NCI-H1930 (cell line): ENCODE measurements at places on chromosomes 7 and 10.

- no peak for DNase-seq
Observed at GRCh38 chr7:131188367-131189339, 139.0 kb upstream of the MKLN1 start.

GRCh38 chr10:68759223-68759863, 38.3 kb downstream of the CCAR1 start:
- DNase-seq = no peak

DNA sequence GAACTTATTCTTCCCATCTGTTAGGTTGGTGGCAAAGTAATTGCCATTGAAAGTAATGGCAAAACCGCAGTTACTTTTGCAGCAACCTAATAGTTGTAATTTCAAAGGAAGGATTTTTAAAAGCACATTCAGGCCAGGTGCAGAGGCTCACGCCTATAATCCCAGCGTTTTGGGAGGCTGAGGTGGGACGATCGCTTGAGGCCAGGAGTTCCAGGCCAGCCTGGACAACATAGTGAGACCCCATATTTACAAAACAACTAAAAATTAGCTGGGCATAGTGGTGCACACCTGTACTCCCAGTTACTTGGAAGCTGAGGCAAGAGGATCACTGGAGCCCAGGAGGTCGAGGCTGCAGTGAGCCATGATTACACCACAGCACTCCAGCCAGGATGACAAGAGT, 374.9 kb downstream of the GALNT17 start:
- DNase-seq = no peak

DNA sequence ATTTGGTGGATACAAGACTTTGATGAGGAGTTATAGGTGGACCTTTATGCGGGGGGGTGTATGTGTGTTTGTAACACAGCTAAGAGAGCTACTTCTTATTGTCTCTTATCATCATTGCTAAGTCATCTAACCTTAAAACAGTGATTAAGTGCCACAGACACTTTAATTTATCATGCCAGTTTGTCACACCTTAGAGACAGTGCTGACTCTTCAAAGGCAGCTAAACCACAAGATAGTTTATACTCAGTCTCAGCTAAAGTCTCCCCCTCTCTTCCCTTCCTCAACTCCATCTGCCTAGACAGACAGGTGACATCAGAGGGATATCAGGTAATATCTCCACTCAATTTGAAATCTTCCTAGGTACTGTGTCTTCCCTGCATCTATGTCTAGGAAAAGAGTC, 42.2 kb downstream of the MYPN start:
- no peak for DNase-seq

- DNase-seq = no peak
Observed at GRCh38 chr10:67785098-67785497, 52.9 kb downstream of the DNAJC12 start.

- no peak for DNase-seq
Observed at GRCh38 chr10:109633846-109634245, 289.5 kb downstream of the XPNPEP1 start.

- no peak for DNase-seq
Observed at GRCh38 chr7:74063223-74063641, 20.4 kb upstream of the LIMK1 start.

DNA sequence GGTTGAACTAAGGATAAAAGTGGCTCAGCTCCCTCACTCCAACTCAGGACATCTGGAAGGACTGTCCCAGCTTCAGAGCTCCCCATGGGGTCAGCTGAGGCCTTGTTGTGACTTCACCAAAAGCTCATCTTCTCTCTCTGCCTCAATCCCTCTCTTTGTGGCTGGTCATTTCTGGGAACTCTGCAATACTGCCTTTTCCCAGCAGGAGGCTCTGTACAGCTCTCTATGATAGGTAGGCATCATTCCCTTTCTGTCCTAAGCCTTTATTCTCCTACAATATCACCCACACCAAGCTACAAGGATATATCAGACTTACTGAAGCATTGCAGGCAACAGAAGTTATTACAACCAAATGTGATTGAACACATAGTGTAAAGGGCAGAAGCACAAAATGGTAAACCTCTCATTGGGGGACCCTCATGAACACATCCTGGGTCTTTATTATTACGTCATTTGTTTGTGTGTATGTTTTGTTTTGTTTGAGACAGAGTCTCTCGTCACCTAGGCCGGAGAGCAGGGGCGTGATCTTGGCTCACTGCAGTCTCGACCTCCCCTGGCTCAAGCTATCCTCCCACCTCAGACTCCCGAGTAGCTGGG, 36.7 kb upstream of the PRPS1L1 start:
- no peak for DNase-seq

GRCh38 chr10:49331431-49331830, 32.5 kb downstream of the C10orf71 start:
- no peak for DNase-seq

- no peak for DNase-seq
Observed at GRCh38 chr7:103958284-103958818, 31.1 kb downstream of the RELN start.

DNA sequence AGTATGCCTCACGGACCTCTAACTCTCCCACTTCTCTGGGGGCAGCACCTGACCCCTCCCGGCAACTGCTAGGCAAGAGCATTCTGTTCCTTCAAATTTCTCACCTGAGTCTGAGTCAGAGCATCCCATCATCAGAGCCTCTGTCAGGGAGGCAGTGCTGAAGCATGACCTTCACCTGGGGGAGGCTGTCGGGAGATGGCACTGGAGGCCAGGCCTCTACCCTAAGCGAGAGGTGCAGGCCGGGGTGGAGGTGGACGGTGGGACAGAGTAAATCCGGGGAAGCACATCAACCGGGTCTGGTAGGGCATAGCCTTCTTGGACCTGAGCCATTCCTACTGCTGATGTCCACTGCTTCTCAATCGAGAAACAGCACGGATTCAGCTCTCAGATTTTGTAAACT, 90.4 kb downstream of the SPAG6 start:
- no peak for DNase-seq

- no peak for DNase-seq
Observed at GRCh38 chr7:30411173-30411572, 67.4 kb downstream of the NOD1 start.

DNA sequence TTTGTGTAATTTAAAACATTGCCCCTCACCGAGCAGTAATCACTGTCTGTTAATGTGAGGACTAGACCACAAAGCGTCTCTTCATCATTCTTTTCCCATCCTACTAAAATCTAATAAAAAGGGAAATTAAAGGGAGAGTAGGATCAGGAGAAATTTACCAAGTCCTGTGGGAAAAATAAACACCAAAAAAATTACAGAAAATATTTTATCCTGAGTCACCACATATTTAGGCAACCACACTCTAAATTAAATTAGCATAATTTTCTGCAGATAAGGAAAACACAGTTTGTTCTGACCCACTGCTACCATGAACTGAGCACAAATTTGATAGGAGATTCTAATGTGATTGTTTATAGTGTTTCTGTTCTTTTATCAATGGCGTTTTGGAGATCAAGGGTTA, 49.3 kb downstream of the CCDC6 start:
- no peak for DNase-seq

- no peak for DNase-seq
Observed at GRCh38 chr10:48529331-48529730, 75.5 kb downstream of the ARHGAP22 start.

DNA sequence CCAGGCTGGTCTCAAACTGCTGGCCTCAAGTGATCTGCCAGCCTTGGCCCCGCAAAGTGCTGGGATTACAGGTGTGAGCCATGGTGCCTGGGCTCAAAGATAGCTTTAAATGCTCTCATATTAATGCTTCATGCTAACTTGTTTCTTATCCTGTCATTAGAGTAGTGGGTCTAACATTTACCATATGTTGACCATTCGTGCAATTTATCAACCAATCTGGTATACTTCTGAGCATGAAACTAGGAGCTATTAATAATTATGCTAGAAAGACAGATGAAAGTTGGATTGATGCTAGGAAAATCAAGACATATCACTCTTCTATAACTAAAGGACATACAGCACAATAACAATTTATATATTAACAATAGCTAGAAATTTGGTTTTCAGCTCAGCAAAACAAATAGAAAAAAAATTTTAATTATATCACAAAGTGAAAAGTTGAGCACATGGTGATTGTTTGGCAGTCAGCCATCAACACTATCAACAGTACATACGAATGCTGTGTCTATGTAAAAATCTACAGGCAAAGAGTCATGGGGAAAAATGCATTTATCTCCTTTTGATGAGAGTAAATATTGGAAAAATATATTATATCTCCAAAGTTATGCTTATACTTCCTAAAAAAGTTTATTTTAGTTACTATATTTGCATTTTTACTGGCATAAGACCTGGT, 112.1 kb upstream of the ABCB5 start:
- no peak for DNase-seq

DNA sequence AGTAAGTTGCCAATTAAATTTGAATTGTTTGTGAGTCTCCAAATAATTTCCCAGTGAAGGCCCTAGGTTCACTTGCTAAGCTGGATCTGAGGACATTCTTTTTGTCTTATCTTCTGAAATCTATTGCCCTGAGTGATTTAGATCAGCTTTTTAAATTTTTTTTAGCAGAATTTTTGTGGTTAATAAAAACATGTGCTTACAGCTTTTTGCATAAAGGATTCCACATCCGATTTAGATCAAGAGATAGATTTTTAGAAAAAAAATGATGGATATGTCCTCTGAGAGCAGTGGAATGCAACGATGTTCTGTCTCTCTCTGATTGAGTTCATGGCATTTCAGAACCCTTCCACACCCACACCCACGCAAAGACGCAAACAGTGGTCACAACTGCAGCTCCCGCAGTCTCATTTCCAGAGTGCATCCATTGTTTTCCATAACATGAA, 358.8 kb downstream of the SUGCT start:
- DNase-seq = no peak

DNA sequence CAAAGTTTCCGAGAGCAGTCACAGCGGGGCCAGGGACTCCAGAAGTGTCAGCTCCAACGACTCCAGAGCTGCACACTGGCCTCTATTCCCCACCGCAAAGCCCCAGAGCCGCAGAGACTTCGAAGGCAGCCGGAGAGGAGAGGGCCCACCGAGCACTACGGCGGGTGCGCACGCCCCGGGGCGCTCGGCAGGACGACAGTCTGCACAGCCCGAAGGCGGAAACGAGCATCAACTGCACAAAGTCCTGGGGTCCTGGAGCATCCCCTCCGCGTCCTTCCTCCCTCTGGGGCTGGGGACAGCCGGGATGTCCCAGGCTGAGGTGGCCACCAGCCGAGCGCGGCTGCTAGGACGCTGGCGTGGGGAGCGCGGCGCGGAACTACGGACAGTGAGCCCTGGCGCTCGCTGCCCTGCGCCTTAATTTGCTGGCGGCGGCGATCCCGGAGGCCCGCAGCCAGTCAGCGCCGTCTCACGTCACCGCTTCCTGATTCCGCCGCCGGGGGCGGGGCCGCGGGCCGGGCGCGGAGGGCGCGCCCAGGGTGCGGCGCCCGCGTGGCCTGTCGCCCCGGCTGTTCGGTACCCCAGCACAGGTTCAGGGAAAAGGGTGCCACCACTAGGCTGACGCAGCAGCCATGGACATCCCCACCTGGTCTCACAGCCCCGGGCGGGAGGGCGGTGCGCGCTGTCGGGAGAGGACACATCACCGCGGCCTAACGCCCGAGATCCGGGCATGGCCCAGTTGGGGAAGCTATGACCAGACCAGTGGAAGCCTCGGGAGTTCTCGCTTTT, at the start of gene TBX20:
Gene TBX20 (minus strand): TSS at position 391 of the 786 bp plus-strand sequence. CDS start 480 bp downstream, outside the sequence.
- DNase-seq = peak; percentile 8

- no peak for DNase-seq
Observed at GRCh38 chr7:28433699-28434219, 21.4 kb downstream of the CREB5 start.

DNA sequence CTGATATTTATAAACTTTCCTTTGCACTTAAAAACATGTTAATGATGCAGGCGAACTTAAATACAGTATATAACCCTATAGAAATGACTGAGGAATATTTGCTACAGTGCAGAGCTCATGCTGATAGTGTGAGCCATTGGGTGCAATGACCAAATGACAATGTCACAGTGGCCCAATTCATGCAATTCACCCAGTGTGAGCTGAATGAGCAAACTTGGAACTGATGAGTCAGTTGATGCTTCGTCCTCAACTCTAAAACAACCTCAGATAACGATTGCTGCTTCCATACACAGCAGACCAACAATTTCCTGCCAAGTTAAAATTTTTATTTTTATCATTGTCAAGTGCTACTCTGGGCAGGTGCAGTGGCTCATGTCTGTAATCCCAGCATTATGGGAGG, 12.1 kb upstream of the ZC3HAV1L start:
- no peak for DNase-seq

DNA sequence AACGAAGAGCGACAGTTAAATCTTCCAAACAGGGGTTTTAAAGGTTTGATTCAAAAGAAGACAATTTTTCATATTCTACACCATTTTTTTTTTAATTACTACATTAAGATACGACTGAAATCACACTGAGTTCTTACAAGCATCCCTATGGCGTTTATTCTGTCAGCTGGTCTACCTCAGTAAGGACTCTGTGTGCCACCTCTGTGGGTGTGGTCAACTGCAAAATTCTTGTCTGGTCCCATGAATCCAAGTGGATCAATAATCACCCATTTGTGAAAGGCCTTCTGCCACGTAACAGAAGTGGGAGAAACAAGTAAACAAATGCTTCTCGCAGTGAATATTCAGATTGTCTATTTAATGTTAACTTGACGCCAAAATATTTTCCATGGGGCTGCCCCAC, 104.1 kb downstream of the GRB10 start:
- DNase-seq = no peak

DNA sequence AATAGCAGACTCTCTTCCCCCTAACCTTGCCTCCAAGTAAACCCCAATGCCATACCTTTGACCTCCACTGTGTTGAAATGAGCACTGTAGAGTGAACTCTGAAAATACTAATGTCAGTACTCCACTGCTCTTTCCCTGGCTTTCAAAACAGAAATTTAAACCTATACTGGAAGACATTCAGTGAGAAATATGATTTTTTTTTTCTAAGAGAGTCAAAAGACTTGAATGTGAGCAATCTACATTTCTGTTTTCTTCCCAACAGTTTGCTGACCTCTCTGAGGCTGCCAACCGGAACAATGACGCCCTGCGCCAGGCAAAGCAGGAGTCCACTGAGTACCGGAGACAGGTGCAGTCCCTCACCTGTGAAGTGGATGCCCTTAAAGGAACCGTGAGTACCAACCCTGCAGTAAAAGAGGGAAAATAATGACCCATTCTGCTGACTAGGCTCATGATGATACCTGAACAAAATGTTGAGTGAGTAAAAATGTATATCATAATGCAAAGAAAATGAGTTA, 6.4 kb downstream of the VIM start:
- DNase-seq = no peak
